ENCODE measurements at places on chromosomes 6 and 20. TPM values are rescaled to one million over a fixed set of nuclear protein-coding genes. Genes with fewer than 3 reads are reported as not detected.
A peak's percentile ranks its signal among the peaks of the same experiment; 100 is the strongest.

GRCh38 chr6:161575523-161576254, 301.8 kb upstream of the AGPAT4 start:
- H3K4me3 ChIP-seq: no peak overlapping the region
- H3K27me3 ChIP-seq: no peaks in the 10 kb centered on the region
- no peak for DNase-seq
- no peaks in the 10 kb centered on the region for H3K36me3 ChIP-seq

Gene CLVS2
- total RNA-seq: not detected

GRCh38 chr6:150753371-150754064, 112.0 kb upstream of the MTHFD1L start:
- no peaks in the 10 kb centered on the region for H3K36me3 ChIP-seq
- no peaks in the 10 kb centered on the region for H3K27me3 ChIP-seq
- no peaks in the 10 kb centered on the region for H3K4me1 ChIP-seq
- no peak for DNase-seq

DNA sequence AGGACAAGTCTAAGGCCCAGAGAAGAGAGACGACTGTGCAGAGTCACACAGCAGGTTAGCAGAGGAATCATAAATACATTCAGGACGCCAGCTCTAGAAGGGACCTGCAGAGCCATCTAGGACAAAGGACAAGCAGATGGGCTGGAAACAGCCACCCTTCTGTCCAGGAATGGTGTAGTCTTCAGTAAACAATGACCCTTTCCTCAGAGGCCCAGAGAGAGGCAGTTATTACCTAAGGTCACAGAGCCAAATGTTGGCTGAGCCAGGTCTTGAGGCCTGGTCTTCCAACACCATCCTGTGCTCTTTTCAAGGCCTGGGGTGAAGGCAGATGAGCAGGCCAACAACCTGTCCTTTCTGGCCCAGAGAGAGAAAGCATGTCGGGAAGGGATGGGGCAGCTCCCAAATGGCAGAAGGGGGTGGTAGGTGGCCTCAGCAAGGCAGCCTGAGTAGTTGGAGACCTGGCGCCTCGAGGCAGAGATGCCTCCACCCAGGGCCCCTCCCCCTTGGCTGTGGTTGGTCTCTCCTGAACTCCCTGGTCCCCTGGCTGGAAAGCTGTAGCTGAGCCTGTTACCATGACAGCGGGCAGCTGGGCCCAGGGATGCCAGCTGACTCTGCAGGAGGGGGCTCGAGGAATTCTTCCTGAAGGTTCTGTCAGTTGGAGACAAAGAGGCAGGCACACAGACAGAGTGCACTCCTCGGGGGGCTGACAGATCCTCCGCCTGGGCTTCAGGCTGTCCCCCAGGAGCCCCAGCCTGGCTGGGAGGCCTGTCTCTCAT, 24.8 kb downstream of the EPB41L1 start:
- no peak for DNase-seq
- H3K4me3 ChIP-seq: no peak overlapping the region
- H3K27ac ChIP-seq: no peak overlapping the region
- H3K4me1 ChIP-seq: no peaks in the 10 kb centered on the region
- peaks cover 4% of the 10 kb centered on the region for H3K36me3 ChIP-seq

- no peaks in the 10 kb centered on the region for H3K27me3 ChIP-seq
- H3K36me3 ChIP-seq: no peaks in the 10 kb centered on the region
- no peak for DNase-seq
- no peak overlapping the region for H3K27ac ChIP-seq
These were observed 40.5 kb downstream of the CFAP61 start for GRCh38 chr20:20092827-20093226.

DNA sequence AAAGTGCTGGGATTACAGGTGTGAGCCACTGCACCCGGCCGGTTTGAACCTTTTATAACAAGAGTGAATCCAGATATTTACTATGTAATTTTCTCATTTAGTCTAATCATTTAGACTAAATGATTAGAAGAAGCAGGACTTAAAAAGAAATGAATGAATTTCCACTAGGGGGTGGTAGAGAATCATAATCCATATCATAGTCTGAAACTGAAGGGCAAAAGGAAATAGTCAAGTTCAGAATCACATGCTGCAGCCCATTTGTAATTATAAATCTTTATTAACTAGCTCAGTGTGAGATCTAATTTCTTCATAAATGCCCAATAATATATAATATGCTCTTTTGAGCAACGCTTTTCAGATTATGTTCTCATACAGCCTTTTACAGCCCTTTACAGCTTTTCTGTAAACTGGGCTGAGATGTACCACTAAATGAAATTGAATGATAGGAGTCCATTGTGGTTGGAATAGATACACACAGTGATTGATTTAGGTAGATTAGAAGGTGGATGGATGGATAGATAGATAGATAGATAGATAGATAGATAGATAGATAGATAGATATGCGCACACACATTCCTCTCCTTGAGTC, 31.8 kb downstream of the PSMB9 start:
- no peak for DNase-seq
- no peak overlapping the region for H3K27ac ChIP-seq
- H3K27me3 ChIP-seq: no peaks in the 10 kb centered on the region
- no peaks in the 10 kb centered on the region for H3K36me3 ChIP-seq
- no peaks in the 10 kb centered on the region for H3K4me1 ChIP-seq

DNA sequence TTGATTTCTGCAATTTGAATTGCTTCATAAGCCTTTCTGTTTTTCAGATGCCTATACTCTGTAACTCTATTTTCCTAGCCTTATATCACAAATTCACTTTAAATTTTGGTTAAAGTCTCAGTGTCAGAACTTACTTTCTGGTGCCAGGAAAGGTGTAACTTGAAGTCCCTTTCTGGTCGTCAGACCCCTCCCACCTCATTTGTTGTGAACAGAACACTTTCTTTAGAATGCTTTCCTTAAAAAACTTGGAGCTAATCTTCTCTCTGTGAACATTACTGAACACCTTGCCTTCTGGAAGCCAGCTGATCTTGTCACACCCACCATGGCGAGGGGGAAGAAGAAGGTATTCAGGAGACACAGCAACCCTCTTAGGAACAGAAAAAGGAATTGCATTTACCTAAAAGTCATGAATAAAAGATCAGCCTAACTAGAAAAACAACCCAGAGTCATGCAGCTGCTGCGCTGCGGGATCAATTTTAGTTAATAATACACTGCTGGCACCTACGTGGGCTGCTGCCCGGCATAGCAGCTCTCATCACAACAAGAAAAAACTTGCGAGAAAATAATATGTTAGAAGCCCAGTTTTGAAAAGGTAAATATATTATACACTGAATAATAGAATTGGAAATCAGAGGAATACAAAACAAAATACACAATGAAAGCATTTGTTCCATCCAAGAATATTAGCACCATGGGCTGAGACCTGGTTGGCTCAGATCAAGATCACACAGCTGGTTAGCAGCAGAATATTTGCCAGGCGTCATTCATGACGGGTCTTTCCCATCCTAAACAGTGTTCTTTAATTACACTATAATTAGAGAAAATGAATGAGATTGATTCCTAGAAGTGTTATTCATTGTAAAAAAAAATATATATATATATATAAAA, 5.8 kb upstream of the FAM217A start:
- no peaks in the 10 kb centered on the region for H3K4me1 ChIP-seq
- H3K36me3 ChIP-seq: no peaks in the 10 kb centered on the region
- H3K27ac ChIP-seq: no peak overlapping the region
- H3K27me3 ChIP-seq: no peaks in the 10 kb centered on the region
- H3K4me3 ChIP-seq: no peak overlapping the region

DNA sequence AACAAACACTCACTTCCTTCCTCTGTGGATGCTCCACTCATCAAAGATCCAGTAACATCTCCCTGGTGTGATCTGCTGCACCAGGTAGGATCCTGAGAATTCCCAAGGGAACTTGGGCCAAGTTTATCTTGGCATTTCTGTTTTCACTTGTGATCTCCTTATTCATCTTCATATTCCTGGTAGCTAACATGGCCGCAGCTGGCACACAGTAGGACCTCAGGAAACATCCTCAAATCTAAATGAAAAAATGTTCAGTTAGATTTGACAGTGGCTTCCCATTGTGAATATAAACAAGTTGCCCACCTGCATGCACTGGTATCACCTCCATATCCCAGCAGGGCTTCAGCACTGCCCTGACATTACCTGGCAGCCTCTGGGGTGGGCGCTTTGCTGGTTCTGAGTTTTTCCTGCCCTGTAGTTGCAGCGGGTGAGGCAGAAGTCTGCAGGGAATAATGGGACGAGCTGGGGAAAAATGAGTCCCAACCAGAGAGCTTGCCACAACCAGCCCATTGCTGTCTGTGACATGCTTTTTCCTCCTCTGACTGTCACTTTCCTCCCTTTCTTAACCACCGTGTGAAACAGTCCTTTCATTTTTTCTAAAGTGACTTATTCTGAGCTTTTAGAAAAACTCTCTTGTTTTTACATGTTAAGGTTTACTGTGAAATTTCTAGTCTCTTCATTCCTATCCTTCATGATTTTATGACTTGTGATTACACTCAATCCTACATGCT, 9.4 kb upstream of the DSTN start:
- DNase-seq: no peak
- no peaks in the 10 kb centered on the region for H3K36me3 ChIP-seq
- H3K27me3 ChIP-seq: no peaks in the 10 kb centered on the region
- H3K4me1 ChIP-seq: peaks cover 13% of the 10 kb centered on the region
- H3K4me3 ChIP-seq: no peak overlapping the region
- no peak overlapping the region for H3K27ac ChIP-seq

- H3K27me3 ChIP-seq: no peaks in the 10 kb centered on the region
- no peak for DNase-seq
- no peaks in the 10 kb centered on the region for H3K4me1 ChIP-seq
- no peak overlapping the region for H3K4me3 ChIP-seq
These were observed 188.2 kb downstream of the PLCB1 start for GRCh38 chr20:8320306-8320705.

Gene RCAN2
- total RNA-seq: 14.9 TPM

DNA sequence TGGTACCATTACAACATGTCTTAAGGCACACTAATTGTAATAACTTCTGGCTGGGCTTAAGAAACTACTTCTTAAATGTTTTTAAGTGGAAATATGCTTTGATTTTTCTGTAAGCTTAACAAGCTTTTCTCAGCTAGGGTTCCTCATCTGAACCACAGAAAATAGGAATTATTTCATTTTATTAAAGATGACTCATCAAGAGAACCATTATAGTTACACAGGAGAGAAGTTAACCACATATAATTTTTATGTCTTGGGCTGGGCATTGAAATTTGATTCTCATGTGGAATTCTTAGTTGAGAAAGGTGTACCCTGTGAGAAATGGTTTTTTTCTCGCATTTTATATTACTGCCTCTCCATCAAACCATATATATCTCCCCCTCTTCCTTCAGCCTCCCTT, 75.1 kb downstream of the QKI start:
- peak overlapping the region; percentile 13 for H3K27ac ChIP-seq
- peaks cover 4% of the 10 kb centered on the region for H3K4me1 ChIP-seq
- no peaks in the 10 kb centered on the region for H3K36me3 ChIP-seq
- H3K27me3 ChIP-seq: no peaks in the 10 kb centered on the region

GRCh38 chr6:134740473-134741199, 209.3 kb downstream of the ALDH8A1 start:
- H3K27ac ChIP-seq: no peak overlapping the region
- H3K36me3 ChIP-seq: no peaks in the 10 kb centered on the region

GRCh38 chr6:109296971-109297372, 85.3 kb downstream of the CD164 start:
- no peaks in the 10 kb centered on the region for H3K4me1 ChIP-seq
- no peaks in the 10 kb centered on the region for H3K27me3 ChIP-seq
- no peak overlapping the region for H3K4me3 ChIP-seq
- no peaks in the 10 kb centered on the region for H3K36me3 ChIP-seq

DNA sequence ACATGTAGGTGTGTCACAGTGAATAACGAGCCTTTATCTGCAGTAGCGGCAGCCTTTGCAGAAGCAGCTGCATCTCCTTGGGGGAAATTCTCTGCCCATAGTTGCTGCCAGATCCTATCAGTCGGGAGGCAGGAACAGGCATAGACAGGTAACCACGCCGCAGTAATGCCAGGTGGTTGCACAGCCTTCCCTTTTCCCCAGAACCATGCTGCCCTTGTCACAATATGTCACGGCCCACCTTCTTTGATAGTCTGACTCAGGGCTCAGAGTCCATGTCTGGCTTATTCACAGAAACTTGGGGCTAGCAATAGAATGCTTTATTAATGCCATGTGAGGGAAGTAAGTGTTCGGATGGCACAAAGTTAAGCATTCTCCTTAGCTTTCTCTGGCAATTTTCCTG, 76.6 kb downstream of the F13A1 start:
- no peaks in the 10 kb centered on the region for H3K4me1 ChIP-seq
- no peaks in the 10 kb centered on the region for H3K36me3 ChIP-seq
- no peaks in the 10 kb centered on the region for H3K27me3 ChIP-seq
- H3K27ac ChIP-seq: no peak overlapping the region
- DNase-seq: no peak

DNA sequence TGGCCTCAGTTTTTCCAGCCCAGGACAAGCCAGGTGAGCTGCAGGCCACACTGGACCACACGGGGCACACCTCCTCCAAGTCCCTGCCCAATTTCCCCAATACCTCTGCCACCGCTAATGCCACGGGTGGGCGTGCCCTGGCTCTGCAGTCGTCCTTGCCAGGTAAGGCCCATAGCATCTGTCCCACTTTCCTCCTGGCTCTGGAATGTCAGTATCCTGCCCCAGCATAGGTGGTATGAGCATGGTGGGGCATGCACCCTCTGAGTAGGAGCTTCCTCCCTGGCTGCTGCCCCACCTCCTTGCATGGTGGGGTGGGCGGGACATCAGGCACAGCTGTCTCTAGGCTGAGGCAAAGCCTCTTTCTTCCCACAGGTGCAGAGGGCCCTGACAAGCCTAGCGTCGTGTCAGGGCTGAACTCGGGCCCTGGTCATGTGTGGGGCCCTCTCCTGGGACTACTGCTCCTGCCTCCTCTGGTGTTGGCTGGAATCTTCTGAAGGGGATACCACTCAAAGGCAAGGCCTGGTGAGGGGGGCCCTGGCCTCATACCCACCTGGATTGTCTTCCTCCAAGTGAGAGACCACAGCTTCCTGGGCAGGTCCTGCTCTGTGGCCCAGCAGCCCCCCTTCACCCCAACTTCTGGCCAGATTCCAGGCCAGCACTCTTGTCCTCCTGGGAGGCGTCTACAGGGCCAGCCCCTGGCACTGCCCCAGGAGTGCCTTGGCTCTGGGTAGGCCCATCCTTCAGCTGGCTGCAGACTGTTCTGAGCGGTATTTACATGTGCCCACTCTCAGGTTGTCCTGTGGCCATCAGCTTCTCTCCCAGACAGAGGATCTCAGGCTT, 9.1 kb downstream of the PI16 start:
- H3K27ac ChIP-seq: peak overlapping the region; percentile 14
- H3K36me3 ChIP-seq: no peaks in the 10 kb centered on the region

Gene HLA-G
- total RNA-seq: not detected

Measured in breast epithelium (tissue), 4 donors.